Activated T-cell treated with anti-CD3 and anti-CD28 coated beads, Interleukin-2, amount 50 U/mL, for 4 hours (primary cell): ENCODE measurements at places on chromosomes 6 and 20.

DNA sequence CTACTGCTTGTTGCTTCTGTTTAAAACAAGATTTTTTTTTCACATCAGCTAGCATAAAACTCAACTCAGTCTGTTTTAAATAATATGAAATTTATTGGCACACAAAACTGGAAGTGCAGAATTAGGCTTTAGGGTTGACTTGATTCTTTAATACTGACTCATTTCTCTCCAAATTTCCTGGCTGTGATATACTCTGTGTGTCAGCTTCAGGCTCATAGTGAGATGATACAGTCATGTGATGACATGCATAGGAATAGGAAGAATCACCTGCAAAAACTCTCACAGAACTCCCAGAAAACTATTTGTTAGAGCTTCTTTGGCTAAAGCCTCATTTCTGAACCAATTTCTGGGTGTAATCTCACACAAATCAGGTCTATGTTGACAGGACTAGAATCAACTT is 1068.0 kb upstream of the EPHA7 start:
- no peak for DNase-seq

DNA sequence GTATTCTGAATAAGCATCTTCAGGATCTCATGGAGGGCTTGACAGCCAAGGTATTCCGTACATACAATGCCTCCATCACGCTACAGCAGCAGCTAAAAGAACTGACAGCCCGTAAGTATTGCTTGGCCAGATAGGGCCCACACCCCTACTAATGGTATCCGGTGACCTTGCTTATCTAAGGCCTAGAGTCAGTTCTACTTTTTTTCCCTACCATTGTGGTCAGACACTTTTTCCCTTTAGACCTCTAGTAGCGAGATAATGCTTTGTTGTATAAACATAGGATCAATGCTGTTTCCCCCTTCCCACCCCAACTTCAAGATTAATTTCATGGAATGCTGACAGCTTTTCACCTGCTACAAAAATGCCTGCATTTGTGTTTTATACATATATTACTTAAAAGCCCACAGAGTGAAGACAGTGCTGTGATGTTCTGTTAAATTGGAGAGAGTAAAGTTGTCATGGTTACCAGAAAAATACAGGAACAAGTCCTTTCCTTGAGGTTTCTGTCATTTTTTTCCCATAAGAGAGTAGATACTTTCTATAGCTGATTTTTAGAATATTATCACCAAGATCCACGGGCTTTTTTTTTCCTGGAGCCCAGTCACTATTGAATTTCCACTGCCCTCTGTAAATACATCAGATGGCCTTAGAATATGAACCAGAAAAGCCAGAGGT is 20.9 kb upstream of the PLCG1 start:
- no peak for DNase-seq

GRCh38 chr6:27442932-27443331 is 30.0 kb downstream of the ZNF184 start:
- DNase-seq: no peak

GRCh38 chr6:147879031-147879580 is 370.6 kb downstream of the SAMD5 start:
- no peak for DNase-seq

- no peak for DNase-seq
Measured at GRCh38 chr20:62007127-62007647, 58.5 kb downstream of the TAF4 start.

DNA sequence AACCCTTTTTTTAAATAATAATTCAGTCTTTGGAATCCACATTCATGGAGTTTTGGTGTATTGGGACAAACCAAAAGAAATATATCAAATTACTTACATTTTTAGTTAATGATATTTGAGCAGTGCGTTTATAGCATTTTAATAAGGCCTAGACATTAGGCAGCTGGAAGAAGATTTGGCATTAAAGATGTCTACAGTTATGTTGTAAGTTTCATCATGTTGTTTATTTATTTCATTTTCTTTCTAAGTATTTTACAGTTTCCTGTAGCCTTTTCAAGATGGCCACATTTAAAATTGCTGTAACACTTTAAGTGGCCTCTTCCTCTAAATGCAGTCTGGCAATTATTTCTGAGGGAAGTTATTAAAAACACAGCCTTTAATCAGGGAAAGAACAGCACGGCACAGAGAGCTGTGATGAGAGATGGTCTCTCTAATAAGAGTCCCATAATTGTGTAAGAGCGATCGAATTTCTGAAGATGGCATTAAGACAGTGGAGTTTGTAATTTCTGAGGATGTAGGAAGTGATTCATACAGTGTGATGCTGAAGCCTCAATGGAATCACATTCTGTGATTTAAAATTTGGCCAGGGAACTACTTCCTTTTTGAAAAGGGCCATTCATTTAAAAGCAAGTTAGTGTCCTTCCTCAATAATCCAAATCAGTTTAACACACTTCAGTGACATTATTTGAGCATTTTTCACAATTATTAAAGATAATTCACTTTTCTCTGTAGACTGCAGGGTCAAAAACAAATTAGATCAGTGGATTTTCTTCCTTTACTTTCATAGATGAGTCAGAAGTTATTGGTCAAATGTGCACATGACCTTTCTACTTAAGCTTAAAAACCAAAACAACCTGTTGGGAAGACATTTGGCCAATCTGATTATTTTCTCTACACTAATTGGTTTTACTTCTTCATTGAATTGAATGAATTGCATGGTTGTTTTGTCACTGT is 52.4 kb upstream of the EDN3 start:
- DNase-seq: no peak

GRCh38 chr20:64247970-64248841 is 7.3 kb upstream of the PCMTD2 start:
- DNase-seq: no peak

DNA sequence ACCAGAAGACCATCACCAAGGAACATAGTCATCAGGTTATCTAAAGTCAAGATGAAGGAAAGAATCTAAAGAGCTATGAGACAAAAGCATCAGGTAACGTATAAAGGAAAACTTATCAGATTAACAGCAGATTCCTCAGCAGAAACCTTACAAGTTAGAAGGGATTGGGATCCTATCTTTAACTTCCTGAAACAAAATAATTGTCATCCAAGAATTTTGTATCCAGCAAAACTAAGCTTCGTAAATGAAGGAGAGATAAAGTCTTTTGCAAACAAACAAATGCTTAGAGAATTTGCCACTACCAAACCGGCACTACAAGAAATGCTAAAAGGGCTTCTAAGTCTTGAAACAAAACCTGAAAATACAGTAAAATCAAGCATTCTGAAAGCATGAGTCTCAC is 71.0 kb downstream of the HECA start:
- no peak for DNase-seq

DNA sequence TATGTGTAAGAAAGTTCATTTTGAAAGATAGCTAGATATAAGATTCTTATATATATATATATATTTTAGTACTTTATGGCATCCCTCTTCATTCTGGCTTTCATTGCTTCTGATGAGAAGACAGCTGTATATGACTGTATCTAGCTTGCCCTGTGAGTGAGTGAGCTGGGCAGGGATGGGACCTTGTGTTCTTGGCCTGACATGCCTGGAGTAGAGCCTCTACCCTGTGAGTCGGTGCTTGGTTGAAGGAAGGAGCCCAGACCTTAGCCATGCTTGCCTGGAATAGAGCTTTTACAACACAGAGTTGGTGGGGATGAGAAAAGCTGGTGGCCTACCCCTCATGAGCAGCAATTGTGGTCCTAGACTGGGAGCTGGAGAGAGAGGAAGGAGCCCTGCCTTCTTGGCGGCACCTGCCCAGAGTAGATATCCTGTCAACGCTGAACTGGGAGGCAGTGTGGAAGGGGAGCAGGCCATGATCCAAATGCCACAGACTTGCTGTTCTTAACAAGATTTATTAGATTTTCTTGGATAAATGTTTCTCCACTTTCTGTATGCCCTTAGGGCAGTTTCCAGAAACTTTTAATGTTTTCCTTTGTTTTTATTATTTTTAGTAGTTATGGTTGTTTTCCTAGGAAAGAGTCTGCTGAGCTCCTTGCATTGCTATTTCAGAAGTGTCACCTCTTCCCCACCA is 31.6 kb downstream of the FIG4 start:
- DNase-seq: no peak

DNA sequence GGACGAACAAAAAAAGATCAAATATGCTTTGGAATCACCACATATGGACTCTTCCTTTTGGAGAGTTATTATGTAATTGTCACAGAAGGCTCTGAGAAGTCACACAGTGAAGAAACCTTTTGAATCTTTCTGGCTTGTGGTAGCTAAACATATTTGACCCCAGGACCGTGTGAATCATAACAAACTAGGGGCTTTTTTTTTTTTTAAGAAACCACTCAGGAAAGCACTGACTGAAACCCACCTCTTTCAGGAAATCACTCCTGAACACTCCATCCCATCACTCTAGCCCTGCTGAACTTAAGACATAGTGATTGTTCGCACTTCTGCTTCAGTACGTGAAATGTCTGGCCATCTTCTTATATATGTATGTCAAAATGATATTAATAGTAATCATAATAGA is 495.9 kb upstream of the ARID1B start:
- DNase-seq: no peak

- DNase-seq: no peak
Measured at GRCh38 chr20:63315731-63316491, 22.9 kb downstream of the COL20A1 start.

DNA sequence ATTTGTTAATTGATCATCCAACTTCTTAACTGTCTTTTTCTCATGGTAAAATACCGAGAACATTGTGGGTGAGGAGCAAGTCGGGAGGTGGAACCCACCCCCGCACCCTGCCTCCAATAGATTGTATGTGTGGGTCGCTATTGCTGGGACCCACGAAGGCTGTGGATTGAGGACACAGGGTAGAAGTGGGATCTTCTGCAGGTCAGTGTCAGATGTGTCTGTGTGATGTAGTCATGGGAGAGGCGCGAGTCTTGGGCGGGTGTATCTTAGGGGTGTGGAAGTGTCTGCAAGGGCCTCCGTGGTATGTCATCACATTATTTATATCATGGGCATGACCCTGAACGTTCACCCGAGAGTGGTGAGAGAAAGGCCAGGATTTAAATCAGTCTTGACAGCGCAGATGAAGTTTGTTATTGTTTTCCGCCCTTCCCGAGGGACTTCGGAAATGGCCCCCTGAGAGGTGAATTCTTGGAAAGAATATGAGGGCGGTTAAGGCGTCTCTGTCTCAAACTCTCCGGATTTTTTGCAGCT is 472 bp upstream of the PAQR8 start:
- DNase-seq: peak; percentile 5

GRCh38 chr6:142118925-142119324 is 13.8 kb upstream of the GJE1 start:
- no peak for DNase-seq

DNA sequence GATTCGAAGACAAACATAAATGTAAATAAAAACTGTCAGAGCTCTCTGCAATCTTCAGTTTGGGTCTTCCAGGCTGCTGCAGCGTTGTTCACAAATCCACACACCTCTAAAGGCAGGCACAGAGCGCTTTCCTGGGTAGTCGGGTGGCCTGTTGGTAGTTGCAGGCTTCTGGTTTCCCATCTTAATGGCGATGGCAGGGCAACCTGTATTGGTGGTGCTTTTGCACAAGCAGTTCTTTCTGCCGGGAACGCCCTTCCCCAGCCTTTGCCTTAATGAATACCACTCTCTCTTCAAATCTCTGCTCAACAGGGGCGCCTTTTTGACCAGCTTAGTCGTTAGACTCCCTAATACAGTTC is 723 bp upstream of the IFT52 start:
- no peak for DNase-seq

- no peak for DNase-seq
Measured at GRCh38 chr6:15081447-15081846, 164.4 kb upstream of the JARID2 start.

DNA sequence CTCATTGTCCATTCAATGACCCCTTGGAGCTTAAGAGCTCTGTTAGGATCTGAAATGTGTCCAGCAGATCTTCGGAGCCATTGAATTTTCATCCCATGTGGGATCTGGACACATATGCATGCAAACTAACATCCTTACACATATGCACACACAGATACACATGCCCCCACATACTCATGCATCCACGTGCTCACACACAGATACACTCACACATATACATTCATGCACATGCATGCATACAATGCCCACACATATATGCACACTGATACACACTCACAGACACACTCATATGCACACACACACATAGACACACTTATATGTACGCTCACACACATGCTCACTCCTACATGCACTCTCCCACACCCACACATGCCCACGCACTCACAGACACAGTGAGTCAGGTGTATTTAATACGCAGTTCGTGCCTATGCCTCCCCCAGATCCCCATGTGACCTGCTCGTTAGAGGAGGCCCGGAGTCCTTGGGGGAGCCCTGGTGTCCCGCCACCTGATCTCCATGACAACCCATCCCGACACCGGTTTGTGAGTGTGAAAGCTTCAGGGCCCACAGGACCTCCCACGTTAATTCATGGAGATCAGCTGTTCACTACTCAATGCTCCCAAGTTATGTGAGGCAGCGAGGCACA is 121.9 kb upstream of the SULF2 start:
- no peak for DNase-seq

- DNase-seq: no peak
Measured at GRCh38 chr6:158324136-158324535, 11.9 kb downstream of the TULP4 start.

- no peak for DNase-seq
Measured at GRCh38 chr20:47055699-47056369, 161.2 kb downstream of the EYA2 start.

GRCh38 chr20:38874460-38875174 is 51.6 kb upstream of the FAM83D start:
- no peak for DNase-seq

DNA sequence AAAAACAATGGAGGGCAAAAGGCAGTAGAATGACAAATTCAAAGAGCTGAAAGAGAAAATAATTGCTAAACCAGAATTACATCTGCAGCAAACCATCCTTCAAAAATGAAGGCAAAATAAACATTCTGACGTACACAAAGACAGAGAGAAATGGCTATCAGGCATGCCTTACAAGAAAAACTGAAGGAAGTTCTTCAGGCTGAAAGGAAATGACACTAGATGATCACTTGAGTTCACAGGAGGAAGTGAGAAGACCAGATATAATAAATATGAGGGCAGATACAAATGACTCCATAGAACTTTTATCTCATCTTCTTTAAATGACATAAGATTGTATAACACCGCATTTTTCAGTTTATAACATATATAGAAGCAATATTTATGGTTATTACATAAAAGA is 30.0 kb downstream of the DZANK1 start:
- no peak for DNase-seq

GRCh38 chr6:150880336-150880735 is 14.8 kb downstream of the MTHFD1L start:
- no peak for DNase-seq

DNA sequence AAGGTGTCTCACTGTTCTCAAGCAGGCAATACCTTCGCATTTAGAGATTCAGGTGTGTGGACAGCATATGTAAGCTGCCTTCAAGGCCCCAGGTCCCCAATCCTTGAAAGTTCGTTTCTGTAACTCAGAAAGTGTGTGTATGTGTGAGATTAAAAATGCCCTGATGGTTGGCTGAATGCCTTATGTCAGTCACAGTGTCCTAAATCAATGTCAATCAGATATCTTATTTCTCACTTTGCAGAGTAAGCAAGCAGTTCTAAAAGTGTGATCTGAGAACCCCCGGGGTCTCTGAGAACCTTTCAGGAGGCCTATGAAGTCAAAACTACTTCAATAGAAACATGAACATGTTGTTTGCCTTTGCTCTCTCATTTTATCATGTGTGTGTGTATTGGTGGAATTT is 123.2 kb upstream of the NUP153 start:
- no peak for DNase-seq

- DNase-seq: no peak
Measured at GRCh38 chr20:61809006-61809770, 256.5 kb downstream of the TAF4 start.

- DNase-seq: no peak
Measured at GRCh38 chr6:104118274-104118673, 741.4 kb downstream of the HACE1 start.
